CD4-positive, alpha-beta T cell treated with Interleukin-4 for 4 hours (primary cell): ENCODE measurements at places on chromosomes 7 and 10.

DNA sequence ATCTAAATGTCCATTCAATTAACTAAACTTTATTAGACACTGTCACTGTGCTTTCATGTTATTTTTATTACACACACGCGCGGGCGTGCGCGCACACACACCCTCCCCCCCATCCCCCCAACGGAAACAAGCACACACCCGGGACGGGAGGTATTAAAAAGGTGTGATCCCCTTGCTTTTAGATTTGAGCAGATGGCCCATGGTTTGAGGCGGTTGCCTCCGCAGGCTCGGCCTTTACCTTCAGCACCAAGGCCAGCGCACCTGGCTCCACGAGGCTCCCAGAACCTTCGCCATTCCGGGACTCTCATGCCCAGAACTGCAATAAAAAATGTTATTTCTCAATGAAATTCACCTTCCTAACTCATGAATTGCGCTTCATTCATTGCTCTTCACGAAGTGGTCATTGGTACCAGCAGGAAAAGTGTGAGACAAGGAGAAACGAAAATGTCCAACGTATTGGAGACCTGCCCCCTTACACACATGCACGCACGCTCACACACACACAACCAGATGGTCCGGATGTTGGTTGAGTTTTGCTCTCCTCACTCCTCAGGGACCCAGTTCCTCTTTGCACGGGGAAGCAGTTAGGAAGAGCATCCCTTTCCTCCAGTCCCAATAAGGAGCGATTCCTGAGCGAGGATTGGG is 20.8 kb upstream of the PTF1A start:
- DNase-seq, result no peak

DNA sequence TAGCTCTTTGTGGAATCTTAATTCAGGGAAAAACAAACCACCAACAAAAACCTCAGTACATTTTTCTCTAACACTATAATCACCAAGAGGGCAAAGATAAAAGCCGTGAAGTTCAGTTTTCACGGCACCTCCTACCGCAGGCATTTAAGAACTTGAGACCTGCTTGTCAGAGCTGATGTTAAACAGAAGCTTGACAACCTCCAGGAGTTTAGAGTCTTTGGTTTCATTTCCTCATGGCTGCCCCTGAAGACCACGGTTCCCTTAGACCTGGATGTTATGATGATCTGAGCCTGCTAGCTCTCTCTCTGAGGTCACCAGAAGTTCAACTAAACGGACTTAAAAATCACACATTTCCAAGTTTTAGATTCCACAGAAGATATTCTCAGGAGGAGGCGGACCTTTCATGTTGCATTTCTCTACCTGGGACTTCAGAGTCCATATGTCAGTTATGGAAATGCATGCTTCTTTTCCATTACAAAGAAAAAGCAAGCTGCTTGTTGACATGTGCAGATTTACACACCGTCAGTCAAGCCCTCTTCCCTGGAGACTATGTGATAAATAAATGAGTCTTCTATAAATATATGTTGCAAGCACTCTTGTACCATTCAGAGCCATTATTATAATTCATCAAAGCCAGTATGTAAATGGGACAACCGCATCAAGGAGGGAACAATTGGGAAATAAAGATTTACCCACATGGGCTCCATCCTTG is 258.0 kb downstream of the GFRA1 start:
- no peak for DNase-seq

- no peak for DNase-seq
These were observed 91.4 kb upstream of the CYP26C1 start for GRCh38 chr10:92969151-92969550.

DNA sequence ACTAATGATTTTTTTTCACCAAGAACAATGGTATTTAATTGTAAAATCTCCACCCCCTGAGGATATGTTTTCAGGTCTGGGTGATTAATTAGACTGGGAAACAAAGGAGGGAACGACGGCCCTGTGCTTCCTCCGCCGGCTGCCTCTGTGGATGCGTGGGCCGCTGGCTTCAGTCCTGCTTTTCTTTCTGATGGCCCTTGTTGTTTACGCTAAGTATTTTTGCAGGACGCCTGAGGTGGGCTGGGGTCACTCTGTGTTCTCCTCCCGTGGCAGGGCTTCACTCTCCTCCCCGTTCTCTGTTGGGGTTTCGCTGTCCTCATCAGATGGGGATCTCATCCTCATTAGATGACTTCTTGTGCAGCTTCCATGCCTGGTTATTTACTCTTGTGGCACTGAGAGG is 5.2 kb upstream of the ACBD5 start:
- DNase-seq, result no peak

DNA sequence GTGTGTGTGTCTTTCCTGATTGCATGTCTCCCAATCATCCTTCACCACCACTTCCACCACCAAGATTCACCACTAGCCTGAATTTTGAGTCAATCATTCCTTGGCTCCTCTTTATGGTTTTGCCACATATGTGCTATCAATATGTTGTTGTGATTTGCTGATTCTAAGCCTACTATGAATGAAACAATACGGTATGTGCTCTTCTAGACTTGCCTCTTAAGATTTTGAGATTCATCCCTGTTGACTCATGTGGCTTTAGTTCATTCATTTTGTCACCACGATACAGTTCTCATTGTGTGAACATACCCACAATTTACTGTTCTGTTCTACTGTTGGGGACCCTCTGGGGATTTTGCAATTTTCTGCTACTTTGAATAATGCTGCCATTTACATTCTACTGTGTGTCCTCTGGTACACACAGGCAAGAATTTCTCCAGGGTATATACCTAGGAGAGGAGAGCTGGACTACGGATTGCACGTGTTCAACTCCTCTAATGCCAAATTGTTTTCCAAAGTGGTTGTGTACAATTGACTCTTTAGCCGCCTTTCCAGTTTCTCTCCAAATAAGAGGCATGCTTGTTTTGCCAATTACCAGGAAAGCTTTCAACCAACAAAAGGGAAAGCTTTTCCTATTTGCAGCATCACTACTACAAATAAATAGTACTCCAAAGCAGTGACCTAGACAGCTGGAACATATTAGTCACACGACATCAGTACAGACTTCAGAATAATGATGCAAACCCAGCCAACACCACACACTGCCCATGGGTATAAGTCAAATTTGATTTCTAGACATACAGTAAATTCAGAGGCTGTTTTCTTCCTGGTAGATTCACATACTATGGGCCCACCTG is 30.0 kb downstream of the SGMS1 start:
- DNase-seq, result no peak

GRCh38 chr10:110163192-110163773 is 44.1 kb upstream of the MXI1 start:
- no peak for DNase-seq

GRCh38 chr7:54690050-54690443 is 69.0 kb downstream of the SEC61G start:
- no peak for DNase-seq

GRCh38 chr10:80760914-80761371 is 223.2 kb downstream of the SH2D4B start:
- no peak for DNase-seq

- DNase-seq, result peak; percentile 1
These were observed at the start of gene ZNF727 for GRCh38 chr7:64045301-64046040. Gene ZNF727, plus strand, starts transcription at chr7:64045434. Its CDS starts 188 bp downstream, at chr7:64045622.
